Activated T-cell treated with anti-CD3 and anti-CD28 coated beads, Interleukin-2, amount 50 U/mL, for 1 hour (primary cell): ENCODE measurements at places on chromosomes 4 and X.
A peak's percentile ranks its signal among the peaks of the same experiment; 100 is the strongest.

DNA sequence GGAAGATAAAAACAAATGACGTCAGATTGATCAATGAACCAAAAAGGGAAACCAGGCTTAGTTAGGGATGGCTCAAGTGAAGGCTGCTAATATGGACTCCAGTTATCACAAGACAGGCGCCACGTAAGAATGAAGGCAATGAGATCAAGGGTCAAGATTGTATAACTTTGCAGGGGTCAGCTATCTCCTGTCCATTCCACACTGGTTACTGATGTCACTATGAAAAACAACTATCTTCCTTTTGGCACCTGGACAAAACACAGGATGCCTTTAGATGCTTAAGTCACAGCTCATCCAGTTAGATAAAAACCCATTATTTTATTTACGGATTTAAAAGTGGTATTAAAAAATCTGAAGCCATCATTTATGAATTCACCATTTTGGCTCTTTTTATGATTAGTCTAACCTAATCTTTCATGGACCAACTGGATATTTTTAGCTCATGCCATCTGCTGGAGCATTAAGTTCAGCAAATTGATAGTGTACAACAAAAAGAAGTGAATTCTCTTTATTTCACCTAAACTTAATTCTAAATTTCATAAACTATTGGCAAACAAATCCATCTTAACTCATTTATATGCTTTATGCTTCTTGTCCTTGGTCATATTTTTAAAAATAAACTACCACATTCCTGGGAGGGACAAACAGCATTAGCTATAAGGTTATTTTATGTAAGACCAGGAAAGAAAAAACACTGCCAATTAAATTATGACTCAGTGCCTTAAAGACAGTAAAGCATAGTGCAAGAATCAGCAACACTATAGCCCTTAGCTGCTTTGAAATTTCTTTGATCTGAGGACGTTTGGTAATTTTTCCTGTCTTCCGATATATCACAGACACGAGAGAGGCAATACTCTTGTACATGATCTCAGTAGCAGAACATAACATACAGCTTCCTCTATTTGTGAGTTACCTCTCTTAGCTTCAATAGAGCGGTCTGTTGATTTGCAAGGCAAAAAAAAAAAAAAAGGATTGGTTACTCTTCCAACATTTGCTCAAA, 27.0 kb downstream of the DHX15 start:
- no peak for DNase-seq

DNA sequence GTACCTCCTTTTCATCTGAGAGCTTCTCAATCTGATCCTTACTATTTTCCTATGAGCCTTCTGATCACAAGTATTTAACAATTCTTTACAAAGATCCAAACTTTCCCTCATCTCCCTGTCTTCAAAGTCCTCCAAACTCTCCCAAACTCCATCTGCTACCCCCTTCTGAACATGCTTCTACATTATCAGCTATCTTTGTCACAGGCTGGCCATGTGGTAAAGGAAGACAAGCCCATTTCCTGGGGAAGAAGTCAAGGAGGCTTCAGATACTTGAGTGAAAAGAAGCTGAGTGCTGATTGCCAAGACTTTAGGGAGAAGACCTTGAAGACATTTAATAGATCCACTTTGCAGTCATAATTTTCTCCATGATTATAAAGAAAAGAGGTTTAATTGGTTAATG, 231.4 kb downstream of the CWH43 start:
- no peak for DNase-seq

GRCh38 chr4:8539661-8540060, 40.5 kb upstream of the GPR78 start:
- peak; percentile 7 for DNase-seq

- no peak for DNase-seq
Observed at GRCh38 chr4:4412641-4413372, 25.9 kb downstream of the NSG1 start.

GRCh38 chr4:41709844-41710481, 38.6 kb downstream of the PHOX2B start:
- DNase-seq, result no peak
